ENCODE measurements at places on chromosomes 1 and 21.

GRCh38 chr1:224065455-224065854 lies 48.5 kb upstream of the FBXO28 start:
- DNase-seq: no peak

- no peak for DNase-seq
Observed at GRCh38 chr1:101522486-101522885, 285.7 kb downstream of the S1PR1 start.

- DNase-seq: no peak
Observed at GRCh38 chr1:214717351-214717750, 114.4 kb downstream of the CENPF start.

DNA sequence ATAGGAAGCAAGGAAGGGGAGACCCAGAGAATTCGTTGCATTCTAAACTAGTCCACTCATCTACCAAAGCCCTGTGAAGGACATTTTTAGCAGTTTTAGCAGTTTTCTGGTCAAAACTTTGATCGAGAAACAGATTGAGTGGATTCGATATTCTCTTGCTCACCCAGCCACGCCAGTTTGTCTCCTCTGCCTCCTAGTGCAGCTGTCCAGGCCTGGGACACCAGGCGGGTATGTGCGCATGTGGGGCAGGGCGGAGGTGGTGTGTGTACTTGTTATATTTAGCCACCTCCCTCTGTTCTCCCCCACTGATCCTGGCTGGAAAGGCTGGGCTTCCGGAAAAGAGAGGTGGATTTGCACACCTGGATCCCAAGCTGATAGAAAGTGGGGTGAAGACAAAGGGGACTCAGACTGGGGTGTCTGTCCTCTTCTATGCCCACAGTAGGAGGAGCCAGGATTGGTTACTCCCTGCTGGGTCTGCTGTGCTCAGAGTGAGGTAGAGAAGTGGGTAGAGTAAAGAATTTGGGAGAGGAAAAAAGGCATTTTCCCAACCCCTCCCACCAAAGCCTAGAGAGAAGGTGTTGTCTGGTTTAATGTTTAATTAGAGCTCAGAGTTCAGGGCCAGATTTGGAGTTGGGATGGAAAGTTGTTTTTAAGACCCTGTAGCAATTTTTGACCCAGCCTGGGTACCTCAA lies 3.8 kb downstream of the LMNA start:
- peak; percentile 95 for DNase-seq

DNA sequence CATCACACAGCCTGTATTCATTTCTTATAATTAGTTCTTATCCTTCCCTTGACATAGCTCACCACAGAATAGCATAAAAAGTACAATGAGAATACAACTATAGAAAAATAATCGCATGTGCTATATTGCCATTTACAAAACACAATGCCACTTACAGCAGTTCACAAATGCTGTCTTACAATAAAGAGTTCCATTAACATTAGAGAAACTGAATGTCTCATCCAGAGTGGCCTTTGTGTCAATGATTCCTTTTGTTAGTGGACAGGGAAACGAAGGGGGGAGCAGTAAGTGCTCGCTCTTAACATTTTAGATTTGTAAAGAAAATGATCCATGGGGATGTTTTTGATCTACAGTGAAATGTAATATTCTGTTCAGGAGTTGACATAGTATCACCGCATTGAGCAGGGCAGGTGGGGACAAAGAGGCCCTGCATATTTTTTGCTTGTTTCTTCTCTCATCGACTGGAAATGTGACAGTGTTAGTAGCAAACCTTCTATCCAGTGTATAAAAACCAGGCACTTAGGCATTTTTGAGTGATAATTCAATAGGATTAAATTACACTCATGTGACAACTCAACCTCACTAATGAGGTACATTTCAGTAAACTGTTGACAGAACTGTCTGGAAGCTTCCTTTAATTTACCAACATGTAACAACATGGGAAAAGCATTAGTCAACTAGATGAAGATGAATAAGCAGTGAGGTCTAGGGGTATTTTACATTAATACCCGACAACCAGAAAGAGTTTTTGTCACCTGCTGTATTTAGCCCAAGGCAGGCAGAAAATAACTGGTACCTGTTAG lies 35.6 kb upstream of the RRP15 start:
- no peak for DNase-seq

- DNase-seq: no peak
Observed at GRCh38 chr1:44275296-44275962, 62.2 kb downstream of the DMAP1 start.

DNA sequence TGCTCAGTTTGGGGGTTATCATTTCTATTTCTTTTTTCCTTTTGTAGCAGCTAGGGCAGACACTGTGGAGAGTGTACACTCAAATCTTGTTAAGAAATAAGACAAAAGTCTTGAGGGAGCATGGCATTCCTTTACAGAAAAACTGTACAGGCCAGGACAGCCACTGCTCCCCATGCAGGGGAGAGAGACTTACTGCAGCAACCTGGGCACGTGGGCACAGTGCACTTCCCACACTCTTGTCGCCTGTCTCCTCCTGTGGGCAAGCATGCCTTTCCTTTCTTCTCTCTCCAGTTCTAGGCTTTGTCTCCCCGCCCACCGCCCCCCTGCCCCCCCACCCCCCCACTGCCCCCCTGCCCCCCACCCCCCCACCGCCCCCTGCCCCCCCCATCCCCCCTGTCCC lies 51.9 kb downstream of the PHC2 start:
- peak; percentile 5 for DNase-seq

DNA sequence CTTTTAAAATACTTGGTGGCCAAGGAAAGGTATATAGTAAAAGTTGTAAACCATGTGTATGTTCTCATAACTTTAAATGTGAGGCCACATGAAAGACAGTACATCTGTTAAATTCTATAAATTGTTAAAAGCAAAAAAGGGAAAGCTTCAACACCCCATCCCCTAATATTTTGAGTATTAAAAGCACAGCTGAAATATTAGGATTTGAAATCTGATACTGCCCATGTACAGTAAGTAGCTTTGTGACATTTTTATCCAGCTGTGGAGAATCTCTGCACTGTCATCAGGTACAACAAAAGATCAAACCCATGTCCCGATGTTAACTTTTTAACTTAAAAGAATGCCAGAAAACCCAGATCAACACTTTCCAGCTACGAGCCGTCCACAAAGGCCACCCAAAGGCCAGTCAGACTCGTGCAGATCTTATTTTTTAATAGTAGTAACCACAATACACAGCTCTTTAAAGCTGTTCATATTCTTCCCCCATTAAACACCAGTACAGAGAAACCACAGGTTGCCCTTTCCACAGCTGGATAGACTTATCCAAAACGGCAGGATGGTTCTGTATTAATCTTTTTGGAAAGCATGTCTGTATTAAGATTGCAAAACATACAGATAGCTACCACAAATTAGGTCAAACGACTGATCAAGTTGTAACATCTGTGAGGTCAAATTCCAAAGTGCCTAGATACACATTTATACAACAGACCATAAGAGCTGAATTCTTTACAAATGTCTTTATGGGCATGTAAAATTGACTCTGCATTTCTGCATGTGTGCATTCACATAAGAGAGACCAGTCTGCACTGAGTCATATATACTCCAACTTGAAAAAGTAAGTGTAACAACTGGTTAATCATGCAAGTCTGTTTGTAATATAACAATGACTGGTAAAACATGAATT lies 5.2 kb downstream of the IRF2BP2 start:
- no peak for DNase-seq

- DNase-seq: no peak
Observed at GRCh38 chr1:29698033-29698432, 461.7 kb downstream of the PTPRU start.

DNA sequence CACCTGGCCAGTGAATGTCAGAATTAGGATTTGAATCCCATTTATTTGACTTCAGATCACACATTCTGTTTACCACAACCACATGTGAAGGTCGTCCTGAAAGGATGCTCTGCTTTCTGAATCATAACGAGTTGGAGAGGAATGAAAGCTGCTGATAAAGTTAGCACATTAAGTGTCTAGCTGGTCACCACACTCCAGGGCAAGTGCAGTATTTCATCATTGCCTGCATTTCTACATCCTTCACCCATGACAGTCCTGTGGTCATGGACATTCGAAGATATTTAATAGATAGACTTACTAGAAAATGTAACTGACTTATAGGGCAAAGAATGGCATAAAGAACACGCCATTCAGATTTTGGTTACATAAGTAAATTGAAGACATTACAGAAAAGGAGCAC lies 52.7 kb upstream of the ST6GALNAC3 start:
- DNase-seq: no peak

DNA sequence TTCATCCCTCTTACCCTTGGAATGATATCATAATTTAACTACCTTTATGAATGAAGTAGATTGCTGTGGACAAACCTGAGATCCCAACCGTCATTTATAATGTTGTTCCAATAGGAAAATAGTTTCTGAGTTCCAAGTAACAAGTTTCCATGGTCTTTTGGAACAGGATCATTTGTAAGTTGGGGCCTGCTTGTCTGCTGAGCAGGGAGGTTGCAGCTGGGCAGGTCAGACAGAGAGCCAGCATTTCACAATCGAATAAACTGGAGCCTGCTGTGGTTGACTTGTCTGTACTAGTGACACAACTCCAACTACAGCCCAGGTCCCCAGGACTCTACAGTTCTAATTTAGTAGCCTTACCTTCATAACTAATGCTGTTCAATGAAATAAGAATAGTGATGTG lies 18.6 kb upstream of the RALGPS2 start:
- no peak for DNase-seq

- no peak for DNase-seq
Observed at GRCh38 chr1:241611063-241611462, 29.1 kb downstream of the CHML start.

DNA sequence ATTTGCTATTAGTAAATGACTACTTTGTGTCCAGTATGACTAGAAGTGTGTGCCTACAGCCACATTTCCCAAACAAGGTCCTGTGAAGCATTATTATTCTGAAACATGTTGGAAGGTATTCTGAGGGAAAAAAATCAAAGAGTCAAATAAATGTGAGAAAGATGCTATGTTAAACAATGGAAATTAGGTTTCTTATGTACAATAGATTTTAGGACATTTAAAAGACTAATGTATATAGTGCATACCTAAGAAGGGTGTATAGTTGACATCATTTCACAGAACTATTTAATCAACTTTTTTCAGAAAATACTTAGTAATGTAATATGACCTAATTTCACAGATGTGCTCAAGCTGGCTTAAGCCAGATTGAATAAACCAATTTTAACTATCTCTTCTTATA lies 582.5 kb downstream of the USP25 start:
- DNase-seq: no peak

DNA sequence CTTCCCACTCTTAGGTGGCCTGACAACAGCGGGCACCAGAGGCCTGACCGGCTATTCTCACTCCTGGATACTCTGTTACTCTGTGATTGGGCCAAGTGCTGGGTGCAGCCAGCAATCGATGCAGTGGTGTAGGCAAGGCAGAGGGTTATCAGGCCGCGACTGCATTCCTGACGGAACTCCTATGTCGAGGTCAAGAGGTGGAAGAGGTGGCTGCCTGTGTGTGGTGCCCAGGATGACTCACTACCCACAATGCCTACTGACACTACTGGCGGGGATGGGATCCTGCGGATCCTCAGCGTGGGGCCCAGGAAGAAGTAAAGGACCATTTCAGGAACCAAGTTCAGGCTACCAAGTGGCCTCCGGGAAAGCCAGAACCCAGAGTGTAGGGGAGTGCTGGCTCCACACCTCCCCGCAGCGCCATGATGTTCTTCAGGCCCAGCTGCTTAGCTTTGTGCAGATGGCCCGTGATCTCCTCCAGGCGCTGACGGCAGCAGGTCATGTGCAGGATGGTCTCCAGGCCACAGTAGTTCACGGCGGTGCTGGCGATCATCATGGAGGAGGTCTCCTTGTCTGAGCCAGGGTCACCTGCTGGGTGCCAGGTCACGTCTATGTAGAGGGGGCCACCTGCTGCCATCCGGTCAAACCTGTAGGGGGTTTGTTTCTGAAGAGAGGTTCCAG lies 4.9 kb downstream of the MTHFR start:
- DNase-seq: no peak

- DNase-seq: peak; percentile 92
Observed at GRCh38 chr21:36859744-36860501, 106.5 kb downstream of the HLCS start.

- DNase-seq: peak; percentile 79
Observed at GRCh38 chr21:34203851-34204420, 130.6 kb downstream of the MRPS6 start.

DNA sequence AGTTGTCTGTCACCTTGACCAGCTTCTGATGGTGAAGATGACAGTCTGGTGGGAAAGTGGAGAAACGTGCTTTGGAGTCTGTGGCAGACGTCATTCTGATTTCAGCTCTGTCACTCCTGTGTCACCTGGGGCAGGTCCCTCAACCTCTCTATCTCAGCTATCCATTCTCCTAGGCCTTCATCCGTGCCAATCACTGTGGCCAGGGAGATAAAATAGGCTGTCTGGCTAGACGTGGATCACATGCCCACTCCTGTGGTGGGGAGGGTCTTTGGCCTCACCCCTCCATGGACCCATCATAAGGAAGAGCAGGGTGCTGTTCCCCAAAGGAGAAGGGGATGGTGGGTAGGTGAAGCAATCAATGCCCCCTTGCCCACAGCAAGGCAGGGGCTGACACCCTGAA lies 140.3 kb downstream of the ACTL8 start:
- DNase-seq: no peak

- no peak for DNase-seq
Observed at GRCh38 chr1:200433586-200433985, 23.8 kb upstream of the ZNF281 start.

GRCh38 chr1:66300972-66301451 lies 232.9 kb upstream of the SGIP1 start:
- DNase-seq: no peak

DNA sequence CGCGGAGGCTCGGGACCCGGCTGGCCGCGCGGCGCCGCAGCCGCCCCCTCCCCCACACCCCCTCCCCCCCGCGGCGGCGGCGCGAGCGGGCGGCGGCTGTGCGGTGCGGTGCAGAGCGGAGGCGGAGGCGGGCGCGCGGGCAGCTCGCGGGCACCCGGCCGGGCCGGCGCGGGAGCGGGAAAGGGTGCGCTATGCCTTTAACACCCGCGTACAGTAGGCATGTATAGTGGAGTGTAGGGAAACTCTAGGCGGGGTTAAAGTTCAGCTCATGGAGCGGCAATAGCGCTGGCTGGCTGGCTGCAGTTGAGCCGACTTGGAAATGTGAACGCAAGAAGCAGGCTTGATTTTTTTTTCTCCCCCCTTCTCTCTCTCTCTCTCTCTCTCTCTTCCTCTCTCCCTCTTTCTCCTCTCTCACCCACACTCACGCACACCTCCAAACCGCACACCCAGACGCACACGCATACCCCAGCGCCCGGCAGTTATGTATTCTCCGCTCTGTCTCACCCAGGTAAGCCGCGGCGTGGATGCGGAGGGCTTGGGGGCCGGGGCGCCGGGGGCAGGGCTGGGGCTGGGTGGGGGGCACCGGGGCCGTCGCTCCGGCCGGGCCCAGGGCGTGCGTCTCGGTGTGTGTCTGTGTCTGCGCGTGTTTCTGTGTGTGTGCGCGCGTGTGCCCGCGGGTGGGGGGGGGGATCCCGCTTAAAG lies at the start of gene NFIA:
Gene NFIA, plus strand, starts transcription at position 251 of the 702 bp plus-strand sequence.
- peak; percentile 89 for DNase-seq

- no peak for DNase-seq
Observed at GRCh38 chr1:57494530-57495079, 70.7 kb upstream of the DAB1 start.

- DNase-seq: no peak
Observed at GRCh38 chr1:183194527-183195141, 8.6 kb downstream of the LAMC2 start.
